Endothelial cell (in vitro differentiated cells): ENCODE measurements at places on chromosomes 3 and 15. TPM values are rescaled to one million over a fixed set of nuclear protein-coding genes. Genes with fewer than 3 reads are reported as not detected.

DNA sequence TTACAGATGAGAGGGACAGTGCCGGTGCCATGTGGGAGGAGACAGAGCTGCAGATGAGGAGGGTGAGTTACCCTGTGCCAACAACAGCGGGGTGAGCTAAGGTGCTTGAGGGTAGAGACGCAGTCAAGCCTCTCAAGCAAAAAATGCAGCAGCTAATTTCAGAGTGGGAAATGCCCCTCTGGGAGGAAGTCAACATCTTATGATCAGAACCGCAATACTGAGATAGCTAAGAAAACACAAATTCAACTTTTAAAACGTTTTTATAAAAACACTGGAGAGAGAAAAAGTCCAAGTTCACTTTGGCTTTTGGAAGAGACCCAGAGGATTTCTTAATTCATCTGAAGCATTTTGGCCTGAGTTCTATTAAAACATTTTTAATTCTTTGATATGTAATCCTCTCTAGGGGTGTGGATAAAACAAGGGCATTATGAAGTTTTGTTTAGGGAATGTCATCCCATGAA lies 319.2 kb downstream of the SLC9A9 start:
- no peak for DNase-seq

DNA sequence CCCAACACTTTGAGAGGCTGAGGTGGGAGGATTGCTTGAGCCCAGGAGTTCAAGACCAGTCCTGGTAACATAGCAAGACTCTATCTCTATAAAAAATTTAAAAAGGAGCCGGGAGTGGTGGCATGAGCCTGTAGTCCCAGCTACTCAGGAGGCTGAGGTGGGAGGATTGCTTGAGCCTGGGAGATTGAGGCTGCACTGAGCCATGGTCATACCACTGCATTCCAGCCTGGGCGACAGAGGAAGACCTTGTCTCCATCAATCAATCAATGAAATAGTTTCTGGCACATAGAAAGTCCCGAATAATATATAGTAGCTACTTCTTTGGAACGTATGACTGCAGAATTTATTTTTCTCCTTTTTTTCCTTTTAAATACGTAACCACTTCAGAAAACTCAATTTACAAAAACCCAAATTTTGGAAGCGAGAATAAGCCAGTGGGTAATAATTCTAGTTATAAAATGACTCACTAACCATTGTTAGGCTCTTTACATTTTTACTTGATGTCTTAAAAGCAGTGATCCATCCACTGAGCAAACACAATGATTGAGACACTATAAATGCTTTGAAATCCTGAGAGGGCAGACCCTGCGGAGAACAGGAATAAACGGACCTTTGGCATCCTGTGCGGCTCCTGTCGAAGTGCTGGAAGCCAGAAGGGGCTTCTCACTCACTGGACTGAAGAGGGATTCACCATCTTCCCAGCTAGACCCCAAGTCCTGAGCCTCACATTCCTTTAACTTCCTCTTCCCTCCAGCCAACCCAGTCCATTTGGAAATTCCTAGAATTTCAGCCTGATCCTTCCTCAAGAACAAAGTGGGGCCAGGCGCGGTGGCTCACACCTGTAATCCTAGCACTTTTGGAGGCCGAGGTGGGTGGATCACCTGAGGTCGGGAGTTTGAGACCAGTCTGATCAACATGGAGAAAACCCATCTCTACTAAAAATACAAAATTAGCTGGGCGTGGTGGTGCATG lies 68.4 kb upstream of the MFGE8 start:
- no peak for DNase-seq

DNA sequence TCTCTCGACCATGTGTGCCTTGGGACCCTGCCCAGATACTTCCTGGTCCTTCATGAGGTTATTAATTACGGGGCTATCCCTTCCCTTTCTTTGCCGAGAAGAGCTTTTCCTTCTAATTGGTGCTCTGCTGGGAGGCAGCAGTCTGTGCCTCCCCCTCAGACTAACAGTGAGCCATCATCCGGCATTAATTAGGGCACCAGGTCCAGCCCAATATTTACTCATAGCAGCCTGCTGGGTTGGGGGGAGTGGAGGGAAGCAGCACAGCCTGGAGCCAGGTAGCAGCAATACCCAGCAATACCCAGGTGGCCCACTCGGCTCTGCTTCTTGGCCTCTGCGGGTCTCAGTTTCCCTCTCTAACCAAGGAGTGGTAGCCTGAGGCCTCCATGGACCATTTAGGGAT lies 20.1 kb downstream of the CACNA2D2 start:
- no peak for DNase-seq

DNA sequence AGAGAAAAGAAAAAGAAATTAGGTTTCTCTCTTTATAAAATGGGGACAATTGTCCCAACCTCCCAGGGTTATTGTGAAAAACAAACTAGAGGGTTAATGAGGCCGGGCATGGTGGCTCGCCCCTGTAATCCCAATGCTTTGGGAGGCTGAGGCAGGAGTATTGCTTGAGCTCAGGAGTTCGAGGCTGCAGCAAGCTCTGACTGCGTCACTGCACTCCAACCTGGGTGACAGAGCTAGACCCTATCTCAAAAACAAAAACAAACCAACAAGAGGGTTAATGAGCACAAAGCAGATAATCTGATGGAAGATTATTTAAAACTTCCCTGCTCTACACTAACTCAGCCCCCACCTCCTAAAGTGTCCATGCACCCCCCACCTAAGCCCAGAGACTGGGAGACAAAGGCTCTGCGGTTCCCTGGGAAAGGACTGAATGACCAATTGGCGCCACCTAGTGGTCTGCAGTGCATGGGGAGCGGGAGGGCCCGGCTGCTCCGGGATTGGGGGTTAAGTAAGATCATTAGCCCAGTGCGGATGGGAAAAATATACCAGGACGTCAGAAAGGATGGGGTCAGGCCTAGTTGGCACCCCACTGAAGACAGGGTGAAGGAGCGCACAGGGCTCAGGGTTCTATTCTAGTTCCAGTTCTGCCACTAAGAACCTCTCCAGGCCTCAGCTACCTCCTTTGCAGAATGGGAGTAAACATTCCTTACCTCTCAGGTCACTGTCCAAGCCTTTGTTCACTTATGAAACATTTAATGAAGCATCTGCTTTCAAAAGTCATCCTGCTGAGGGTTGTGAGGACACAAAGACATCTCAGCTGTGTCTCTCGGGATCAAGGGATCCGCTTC lies 15.6 kb downstream of the PIF1 start:
- DNase-seq, result peak; percentile 82

DNA sequence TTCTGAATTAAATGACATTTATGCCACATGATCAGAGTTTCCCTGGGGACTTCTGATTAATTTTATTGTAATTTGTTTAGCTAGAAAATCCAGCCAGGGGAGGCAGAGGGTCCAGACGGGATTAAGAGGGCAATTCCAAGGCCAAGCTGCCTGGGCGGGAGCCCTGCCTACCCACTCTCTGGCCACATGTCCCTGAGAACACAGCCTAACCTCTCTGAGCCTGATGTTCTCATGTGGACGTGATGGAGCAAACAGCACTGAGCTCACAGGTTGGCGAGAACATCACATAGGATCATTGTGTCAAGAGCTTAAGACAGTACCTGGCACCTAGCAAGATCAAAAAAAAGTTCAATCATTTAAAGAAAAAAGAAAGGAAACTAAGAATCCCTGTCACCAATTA lies 1.0 kb downstream of the LRRC2 start:
- no peak for DNase-seq

GRCh38 chr15:66705277-66706146 lies 3.5 kb downstream of the SMAD6 start:
- DNase-seq, result no peak

- DNase-seq, result no peak
Measured at GRCh38 chr3:188051801-188052168, 102.2 kb upstream of the LPP start.

DNA sequence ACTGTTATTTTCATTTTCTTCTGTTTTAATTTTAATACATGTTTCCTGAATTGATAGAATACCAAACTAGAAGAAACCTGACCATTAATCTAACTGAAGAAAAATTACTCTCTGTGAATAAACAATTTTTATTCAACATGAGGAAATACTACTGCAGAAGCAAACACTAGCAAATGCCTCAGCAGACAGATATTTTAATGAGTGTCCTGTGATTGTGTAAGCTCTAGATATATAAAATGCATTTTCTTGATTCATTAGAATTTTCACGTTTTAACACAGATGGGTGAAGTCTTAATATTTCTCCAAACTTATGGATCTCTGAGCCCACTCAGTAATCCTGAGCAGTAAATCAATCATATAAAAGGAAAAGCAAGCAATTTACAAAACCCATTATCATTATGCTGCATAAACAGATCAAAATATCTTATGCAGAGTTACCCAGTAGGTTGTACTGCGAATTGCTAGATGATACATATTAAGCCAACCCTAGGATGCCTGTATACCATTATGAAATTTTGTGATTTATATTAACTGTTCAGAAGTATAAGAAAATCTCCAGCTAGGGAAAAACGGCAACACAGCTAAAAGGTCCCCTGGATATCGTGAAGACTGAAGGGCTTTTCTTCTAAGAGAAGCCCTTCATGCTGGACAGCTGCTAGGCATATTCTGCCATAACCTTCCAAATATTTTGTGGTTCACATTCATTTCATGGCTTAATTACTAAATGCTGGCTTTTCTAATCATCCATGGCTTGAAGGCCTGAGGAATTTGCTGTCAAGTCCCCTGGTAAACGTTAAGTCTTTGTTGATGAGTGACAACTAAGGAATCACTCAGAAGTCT lies 157.7 kb upstream of the TGFBR2 start:
- DNase-seq, result no peak

GRCh38 chr3:195877767-195878423 lies 30.5 kb downstream of the TNK2 start:
- DNase-seq, result no peak

DNA sequence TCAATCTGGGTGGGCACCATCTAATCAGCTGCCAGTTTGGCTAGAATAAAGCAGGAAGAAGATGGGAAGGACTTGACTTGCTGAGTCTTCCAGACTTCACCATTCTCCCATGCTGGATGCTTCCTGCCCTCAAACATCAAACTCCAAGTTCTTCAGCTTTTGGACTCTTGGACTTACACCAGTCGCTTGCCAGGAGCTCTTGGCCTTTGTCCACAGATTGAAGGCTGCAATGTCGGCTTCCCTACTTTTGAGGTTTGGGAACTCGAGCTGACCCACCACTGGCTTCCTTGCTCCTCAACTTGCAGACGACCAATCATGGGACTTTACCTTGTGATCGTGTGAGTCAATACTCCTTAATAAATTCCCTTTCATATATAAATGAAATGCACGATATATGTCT lies 8.6 kb upstream of the LIPC start:
- no peak for DNase-seq

GRCh38 chr3:161915418-161915750 lies 418.8 kb downstream of the OTOL1 start:
- DNase-seq, result no peak

DNA sequence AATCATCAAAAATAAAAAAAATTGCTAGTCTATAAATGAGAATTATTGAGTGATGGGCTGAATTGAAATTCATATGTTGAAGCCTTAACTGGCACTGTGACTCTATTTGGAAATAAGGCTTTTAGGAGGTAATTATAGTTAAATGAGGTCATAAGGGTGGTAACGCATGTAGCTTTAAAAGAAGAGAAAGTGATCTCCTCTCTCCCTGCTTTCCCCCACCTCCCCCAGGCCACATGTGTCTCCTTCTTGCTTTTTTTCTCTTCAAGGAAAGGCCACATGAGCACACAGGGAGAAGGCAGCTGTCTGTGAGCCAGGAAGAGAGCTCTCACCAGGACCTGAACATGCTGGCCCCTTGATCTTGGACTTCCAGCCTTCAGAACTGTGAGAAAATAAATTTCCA lies 48.2 kb upstream of the ARPP19 start:
- no peak for DNase-seq

DNA sequence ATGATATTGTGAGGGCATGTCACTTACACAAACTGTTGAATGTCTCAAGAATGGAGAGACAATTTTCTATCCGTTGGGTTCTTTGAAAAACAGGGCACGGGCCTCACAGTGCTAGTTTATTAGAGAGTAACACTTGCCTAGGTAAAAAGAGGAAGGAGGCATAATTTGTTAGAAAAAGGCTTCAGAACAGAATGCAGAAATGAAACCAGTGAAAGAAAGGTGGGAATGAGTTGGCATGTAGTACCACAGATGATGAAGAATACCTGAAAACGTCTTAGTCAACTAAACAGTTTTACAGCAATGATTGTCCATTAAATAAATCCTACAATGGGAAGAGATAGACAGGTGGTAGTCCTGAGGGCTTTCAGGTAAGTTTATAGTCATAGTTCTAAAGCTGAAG lies 1399.7 kb upstream of the CADM2 start:
- no peak for DNase-seq

GRCh38 chr3:57692396-57693147 lies at the start of gene DENND6A:
DENND6A (minus strand) TSS chr3:57693077; CDS start chr3:57693018, 59 bp downstream.
- DNase-seq, result peak; percentile 96

DNA sequence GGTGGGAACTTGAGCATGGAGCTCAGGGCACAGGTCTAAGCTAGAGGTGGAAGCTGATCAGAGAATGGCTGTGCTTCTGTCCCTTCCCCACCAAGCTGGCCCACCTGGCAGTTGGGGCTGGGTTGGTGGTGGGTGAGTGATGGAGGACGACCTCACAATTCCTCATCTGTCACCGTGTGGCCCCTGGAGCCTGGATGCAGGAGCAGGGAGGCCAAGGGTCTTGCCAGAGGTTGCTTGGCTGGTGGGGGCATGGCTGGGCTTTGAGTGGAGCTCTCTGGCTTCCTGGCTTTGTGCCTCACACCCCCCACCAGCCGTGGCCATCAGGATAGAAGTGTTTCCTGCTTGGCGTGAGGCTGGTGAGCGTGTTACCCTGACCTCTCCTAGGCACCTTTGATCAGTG lies 36.0 kb downstream of the FBLN2 start:
- no peak for DNase-seq

DNA sequence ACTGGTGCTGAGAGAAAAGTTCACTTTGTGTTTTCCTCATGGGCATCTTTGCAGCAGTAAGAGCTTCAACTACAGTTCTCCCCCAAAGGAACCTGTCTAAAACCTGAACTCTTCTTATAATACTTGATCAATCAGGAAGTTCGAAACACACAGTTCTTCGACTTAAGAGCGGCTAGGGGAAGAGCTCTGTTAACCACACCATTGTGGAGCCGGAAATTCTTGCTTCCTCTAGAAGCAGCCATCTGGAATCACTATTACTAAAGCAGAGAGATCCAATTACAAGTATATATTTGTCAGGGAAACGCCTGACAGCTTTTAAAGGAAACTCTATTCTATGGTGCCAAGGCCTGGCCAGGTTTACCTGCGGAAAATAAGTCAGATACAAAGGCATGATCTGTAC lies 337.3 kb upstream of the CBLB start:
- peak; percentile 26 for DNase-seq

Gene CNTN6
- not detected for total RNA-seq

Gene CHRM5
- total RNA-seq, result not detected

Gene RPL39L
- 8.9 TPM for total RNA-seq

Gene RTP3
- total RNA-seq, result not detected

Gene SERPINI2
- not detected for total RNA-seq

Gene PDZRN3
- 1.3 TPM for total RNA-seq

Gene SCAP
- total RNA-seq, result 88.6 TPM
